ENCODE measurements at places on chromosomes 1 and 21.

DNA sequence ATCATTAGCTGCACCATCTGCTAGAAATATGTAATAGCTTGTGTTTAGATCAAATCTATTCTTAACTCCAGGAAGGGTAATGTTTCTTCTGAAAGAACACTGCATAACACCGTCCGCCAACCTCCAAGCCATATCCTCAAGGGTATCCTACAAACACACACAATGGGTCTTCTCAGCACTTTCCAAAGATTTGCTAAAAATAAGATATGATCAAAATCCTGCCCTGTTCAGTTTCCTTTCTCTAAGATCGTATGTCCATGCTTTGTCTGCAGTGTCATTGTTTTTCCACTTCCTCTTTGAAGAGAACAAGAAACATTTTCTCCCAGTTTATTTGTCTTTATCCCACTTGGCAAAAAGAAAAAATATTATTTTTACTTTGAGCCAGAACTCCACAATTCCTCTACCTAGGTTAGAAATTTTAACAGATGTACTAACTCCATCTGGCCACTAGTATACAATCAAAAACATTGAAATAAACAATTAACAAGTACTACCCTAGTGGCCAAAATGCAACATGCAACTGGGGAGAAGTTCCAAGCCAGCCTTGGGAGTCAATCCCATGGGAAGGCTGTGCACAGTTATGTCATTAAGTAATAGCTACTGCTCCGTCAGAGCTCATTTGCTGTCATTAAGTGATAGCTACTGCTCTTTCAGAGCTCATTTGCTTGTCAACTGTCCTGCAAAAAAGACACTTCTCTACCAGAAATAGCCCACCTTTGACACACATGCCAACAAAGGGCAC, 37.8 kb downstream of the FRRS1 start:
- DNase-seq: peak; percentile 22

GRCh38 chr1:59291561-59291960, 5.3 kb upstream of the FGGY start:
- DNase-seq: no peak

GRCh38 chr1:69403756-69404320, 163.9 kb upstream of the LRRC7 start:
- DNase-seq: no peak

- DNase-seq: no peak
Measured at GRCh38 chr1:192802406-192802805, 6.4 kb upstream of the RGS2 start.

DNA sequence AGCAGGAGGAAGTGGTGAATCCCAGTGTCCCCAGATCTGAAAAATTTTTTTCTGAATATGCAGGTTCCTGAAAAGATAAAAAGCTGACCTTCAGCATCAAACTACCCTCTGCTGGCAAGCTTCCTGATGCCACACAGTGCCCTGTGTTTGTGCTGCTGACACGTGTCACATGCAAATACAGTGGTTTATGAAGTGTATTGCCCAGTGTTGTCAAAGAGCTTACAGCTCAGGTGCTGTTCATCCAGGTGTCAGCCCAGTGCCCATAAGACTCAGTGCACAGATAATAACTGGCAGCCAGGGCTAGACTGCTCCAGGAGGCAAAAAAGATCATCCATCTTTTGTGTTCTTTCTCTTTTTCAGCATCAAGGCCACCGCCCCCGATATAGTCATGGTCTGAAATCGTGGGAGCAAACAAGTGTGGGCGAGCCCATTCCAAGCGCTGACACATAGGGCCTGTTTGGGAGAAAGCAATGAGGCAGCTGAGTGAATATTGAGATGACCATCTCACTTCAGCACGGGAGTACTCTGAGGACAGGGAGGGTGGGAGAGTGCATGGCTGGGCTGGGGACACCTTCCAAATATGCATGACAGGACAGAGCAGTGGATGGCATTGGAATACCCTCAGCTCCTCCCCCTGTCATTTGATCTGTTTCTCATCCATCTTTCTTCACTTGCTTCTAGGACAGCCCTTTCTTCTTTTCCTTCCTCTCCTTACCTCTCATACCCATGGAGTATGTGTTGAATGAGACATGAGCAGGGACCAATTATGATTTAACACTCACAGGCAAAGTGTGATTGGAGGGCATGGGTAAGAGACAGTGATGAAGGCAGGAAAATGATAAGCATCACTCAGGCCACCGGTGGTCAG, 6.4 kb upstream of the KCNK1 start:
- DNase-seq: no peak

- no peak for DNase-seq
Measured at GRCh38 chr1:109404838-109405237, 7.1 kb upstream of the SORT1 start.

DNA sequence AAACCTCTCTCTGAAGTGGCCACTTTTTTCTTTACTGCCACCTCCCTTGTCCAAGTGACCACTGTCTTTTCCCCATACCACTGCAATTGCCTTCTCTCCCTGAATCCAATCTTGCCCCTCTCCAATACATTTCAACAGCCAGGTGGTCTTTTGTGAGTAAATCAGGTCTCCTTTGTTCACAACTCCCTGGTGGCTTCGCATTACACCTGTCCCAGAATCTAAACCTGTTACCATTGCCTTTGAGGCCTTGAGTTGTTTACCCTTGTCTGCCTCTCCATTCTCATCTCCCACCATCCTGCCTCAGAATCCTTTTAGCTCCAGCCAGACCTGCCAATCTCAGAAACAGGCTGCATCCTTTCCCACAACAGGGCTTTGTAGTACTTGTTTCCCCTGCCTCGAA, 21.8 kb upstream of the DYNLT5 start:
- DNase-seq: no peak

DNA sequence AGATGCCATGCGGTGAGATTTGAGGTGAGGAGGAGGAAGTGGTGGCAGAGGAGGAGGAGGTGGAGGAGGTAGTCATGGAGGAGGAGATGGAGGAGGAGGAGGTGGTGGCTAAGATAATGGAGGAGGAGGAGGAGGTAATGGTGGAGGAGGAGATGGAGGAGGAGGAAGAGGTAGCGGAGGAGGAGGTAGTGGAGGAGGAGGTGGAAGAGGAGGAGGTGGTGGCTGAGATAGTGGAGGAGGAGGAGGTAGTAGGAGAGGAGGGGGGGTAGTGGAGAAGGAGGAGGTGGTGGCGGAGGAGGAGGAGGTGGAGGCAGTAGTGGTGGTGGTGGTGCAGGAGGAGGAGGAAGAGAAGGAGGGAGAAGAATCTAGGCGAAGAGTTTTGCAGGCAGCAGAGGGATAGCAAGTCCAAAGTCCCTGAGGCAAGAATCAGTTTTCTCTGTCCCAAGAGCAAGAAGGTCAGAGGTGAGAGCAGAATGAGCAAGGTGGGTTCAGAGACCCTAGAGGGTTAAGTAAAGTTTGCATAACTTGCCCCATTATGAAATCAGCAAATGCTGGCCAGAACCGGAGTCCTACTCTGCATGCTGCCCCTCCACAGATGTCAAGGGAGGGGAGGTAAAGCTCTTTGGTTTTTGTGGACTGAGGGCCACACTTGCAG, 38.9 kb upstream of the GNPAT start:
- no peak for DNase-seq

GRCh38 chr1:110170766-110171733, 20.8 kb downstream of the SLC6A17 start:
- DNase-seq: peak; percentile 88

GRCh38 chr1:165560883-165561656, 17.3 kb downstream of the LRRC52 start:
- no peak for DNase-seq

DNA sequence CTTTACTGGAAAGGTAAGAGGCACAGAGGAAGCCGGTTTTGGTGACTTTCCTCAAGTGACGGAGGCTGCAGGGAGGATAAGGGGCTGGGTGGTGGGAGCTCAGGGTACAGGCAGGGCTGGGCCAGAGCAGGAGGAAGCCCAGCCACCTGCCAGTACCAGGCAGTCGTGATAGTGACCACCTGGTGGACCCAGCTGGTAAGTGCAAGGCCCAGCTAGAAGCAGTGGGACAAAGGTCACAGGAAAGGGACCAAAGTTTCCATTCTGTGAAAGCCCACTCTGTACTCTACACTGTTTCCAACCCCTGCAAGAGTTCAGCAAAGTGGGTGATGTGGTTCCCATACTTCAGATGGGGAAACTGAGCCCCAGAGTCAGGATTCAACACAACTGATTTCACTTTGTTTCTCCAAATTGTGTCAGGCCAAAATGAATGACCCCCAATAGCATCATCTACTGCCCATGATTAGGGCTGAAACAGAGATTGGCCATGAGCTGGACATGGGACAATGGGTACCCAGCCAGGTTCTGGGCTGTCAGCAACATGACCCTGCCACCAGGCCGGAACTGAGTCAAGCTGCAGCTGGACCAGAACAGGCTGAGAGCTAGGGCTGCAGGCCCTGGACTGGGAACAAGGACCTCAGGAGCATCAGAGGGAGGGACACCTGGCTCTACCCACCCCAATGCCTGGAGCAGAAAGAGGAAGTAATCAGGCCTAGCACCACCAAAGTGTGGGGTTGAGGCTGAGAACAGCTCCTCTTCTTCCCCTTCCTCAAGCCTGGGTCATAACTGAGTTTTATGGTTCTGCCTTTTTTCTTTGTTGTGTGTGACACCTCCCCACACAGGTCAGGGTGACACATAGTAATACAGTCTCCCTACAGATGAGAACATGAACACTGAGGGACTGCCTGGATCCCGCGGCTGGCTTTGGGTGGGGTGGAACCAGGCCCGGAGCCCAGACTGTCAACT, 50.2 kb downstream of the KCNN3 start:
- DNase-seq: peak; percentile 57

GRCh38 chr1:87119541-87120140, 205.2 kb downstream of the HS2ST1 start:
- DNase-seq: no peak

DNA sequence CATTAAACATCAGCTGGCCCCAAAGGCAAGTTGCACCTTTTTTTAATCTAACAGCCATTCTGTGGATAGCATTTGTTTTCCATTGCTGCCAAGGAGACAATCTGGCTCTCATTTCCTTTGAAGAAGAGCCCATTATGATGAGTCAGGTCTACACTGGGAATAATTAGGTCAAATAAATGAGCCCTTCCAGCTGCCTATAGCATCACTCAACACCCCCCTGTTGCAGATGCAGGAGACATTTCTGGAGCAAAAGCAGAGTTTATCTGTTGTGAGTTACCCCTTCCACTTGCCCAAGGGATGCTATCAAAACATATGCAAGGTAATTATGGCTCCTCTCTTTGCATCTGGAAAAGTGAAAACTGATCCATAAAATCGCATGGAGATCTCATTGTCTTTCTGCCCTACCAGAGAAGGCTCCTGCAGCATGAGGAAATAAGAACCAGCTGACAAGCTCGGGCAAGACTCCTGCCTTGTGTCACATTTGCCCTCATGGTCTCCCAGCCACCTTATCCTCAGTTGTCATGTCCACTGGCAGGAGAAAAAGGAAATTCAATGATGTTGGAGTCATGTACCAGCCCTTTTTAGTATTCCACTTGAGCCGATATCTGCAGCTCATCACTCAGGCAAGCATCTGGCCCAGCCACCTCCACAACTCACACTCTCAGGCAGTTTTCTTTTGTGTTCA, 135.9 kb downstream of the SLC30A10 start:
- peak; percentile 64 for DNase-seq

DNA sequence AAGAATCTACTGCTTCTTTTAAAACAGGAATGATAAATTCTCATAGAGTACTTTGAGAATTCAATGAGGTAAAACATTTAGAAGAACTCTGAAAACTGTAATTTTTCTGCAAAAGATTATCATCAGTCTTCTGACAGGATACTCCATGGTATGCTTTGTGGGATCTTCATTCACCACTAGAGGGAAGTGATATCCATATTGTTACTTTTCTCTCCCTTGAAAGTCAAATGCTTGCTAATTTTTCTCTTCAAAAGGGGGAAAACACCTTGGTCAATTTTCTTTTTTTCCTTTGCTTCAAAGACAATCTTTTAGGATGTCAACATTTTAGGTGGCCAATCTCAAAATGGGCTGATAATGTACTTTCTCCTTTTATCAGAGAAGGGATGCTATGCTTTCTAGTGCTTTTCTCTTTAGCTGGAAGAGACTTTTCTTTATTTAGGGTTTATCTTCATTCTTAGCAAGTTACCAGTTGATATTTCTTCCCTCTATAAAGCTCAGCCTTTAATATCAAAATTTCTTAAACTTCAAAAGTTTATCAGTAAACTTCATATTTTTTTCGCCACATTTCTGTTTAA, 95.5 kb downstream of the NEGR1 start:
- peak; percentile 5 for DNase-seq

- DNase-seq: no peak
Measured at GRCh38 chr1:34603594-34603993, 151.3 kb upstream of the GJB5 start.

- DNase-seq: no peak
Measured at GRCh38 chr1:55353707-55354620, 138.8 kb upstream of the USP24 start.

DNA sequence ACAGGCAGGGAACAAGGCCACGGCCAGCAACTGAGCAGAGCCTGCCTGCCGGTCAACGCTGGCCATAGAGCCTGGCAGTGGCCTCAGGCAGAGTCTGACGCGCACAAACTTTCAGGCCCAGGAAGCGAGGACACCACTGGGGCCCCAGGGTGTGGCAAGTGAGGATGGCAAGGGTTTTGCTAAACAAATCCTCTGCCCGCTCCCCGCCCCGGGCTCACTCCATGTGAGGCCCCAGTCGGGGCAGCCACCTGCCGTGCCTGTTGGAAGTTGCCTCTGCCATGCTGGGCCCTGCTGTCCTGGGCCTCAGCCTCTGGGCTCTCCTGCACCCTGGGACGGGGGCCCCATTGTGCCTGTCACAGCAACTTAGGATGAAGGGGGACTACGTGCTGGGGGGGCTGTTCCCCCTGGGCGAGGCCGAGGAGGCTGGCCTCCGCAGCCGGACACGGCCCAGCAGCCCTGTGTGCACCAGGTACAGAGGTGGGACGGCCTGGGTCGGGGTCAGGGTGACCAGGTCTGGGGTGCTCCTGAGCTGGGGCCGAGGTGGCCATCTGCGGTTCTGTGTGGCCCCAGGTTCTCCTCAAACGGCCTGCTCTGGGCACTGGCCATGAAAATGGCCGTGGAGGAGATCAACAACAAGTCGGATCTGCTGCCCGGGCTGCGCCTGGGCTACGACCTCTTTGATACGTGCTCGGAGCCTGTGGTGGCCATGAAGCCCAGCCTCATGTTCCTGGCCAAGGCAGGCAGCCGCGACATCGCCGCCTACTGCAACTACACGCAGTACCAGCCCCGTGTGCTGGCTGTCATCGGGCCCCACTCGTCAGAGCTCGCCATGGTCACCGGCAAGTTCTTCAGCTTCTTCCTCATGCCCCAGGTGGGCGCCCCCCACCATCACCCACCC, at the start of gene TAS1R3:
Gene TAS1R3 (plus strand): TSS at position 213 of the 898 bp plus-strand sequence. CDS start 66 bp downstream, at position 279.
- no peak for DNase-seq

GRCh38 chr1:192545896-192546521, 29.6 kb upstream of the RGS1 start:
- DNase-seq: no peak

DNA sequence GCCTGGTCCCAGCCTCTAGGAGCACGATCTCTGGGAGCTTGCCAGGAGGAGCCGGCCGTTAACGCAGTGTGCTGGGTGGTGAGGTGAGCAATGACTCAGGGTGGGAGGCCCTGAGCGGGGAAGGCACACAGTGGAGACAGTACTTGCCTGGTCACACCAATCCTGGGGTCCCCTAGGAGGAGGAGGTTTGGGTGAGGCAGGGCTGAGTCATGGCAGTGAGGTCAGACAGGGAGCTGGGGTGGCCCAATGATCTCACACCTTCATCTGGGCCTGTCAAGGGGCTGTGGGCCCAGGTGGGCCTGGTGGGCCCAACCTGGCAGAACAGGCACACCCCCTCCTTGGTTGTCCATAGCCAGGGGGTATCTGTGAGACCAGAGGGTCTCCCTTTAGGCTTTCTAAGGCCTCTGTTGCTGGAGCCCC, 8.6 kb upstream of the EDN2 start:
- no peak for DNase-seq
